Ascending aorta (tissue), 2 donors: ENCODE measurements at places on chromosomes 4 and X.

- no peak for DNase-seq
Measured at GRCh38 chrX:118538386-118538785, 42.8 kb downstream of the DOCK11 start.

DNA sequence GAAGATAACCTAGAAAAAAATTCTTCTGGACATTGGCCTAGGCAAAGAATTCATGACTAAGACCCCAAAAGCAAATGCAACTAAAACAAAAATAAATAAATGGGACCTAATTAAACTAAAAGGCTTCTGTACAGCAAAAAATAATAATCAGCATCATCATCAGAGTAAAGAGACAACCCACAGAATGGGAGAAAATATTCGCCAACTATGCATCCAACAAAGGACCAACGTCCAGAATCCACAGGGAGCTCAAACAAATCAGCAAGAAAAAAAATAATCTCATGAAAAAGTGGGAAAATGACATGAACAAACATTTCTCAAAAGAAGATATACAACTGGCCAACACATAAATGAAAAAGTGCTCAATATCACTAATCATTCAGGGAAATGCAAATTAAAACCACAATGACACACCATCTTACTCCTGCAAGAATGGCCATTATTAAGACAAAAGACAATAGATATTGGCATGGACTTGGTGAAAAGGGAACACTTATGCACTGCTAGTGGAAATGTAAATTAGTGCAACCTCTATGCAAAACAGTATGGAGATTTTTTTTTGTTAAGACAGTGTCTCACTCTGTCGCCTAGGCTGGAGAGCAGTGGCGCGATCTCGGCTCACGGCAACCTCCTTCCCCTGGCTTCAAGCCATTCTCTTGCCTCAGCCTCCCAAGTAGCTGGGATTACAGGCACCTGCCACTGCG is 29.9 kb downstream of the ELF2 start:
- no peak for DNase-seq

DNA sequence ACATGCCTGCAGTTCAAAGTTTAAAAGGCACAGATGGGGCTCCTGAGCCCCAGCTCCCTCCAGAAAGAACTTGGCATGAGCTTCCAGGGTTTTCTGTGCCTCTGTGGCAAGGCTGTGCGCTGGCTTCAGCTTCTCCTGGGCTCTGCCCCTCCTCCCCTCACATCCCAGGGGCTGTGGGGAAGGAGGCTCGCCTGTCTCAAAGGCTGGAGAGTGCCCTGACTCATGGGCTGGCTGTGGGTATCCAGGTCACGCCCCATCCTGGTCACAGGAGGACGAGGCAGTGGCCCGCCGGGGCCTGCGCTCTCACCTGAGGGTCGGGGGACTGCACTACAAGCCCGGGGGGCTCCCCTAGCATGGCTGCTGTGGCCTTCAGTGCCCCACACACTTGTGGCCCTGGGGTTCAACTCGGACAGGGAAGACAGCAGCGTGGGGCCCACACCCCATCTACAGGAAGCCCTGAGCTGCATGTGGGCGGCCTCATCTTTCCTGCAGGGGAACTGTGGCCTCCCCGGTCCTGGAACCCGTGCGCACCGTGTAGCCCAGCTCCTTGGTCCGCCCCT is 17.9 kb downstream of the LRPAP1 start:
- no peak for DNase-seq

GRCh38 chrX:15601932-15602331 is 1.2 kb upstream of the ACE2 start:
- DNase-seq: no peak

DNA sequence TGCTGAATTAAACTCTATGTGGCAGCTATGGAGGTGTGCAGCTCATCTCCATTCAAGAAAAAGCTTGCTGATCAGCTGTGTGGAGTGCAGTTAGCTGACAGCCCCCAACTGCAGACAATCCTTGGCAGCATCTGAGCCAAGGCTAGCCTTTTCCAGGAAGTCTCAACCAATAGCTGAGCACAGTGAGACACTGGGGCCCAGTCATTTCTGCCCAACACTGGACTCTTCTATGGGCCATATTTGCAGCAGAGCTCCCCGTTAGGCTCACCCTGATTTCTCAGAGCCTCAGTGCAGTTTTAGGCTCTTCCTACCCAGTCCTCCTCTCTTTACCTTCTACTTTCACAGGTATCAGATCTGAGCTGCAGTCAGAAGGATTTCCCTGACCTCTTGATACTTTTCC is 12.9 kb downstream of the DDX53 start:
- no peak for DNase-seq

DNA sequence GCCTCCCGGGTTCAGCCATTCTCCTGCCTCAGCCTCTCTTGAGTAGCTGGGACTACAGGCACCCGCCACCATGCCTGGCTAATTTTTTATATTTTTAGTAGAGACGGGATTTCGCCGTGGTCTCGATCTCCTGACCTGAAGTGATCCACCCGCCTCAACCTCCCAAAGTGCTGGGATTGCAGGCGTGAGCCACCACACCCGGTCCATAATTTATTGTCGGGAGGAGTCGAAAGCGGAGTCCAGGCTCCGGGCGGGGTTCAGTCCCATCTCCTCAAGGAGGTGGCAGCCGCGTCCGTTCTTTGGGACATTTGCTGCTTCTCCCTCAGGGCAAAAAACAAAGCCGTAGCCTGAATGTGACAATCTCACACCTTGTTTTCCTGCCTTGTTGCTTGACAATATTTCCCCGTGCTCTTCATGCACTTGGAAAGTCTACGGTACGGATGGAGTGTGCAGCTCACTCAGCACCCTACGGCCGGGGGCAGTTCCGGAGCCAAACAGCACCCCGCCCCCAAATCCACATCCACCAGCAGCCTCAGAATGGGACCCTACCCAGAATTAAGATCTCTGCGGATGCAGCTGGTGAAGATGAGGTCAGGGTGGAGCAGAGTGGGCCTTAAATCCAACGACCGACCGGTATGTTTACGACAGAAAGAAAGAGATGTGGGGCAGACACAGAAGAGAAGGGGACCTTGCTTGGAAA is 9.6 kb downstream of the GTPBP6 start:
- no peak for DNase-seq

DNA sequence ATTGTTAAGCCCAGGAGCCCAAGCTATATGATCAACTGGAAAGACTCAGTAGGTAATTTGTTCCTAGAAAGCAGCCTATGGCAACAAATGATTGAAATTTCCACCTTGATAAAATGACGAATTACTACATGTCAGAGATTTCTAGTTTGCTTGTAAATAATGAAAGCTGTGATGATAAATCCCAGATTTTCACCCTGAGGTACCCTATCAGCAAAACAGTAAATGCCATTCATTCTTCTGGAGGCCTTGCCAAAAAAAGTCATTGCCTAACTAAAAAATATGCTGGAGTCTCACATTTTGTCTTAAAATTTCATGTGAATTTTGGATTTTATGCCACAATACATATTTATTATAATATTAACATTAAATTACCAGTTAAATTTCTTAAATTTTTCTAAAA is 71.3 kb downstream of the PPEF2 start:
- DNase-seq: no peak

GRCh38 chr4:11153171-11153750 is 275.4 kb downstream of the HS3ST1 start:
- DNase-seq: no peak

DNA sequence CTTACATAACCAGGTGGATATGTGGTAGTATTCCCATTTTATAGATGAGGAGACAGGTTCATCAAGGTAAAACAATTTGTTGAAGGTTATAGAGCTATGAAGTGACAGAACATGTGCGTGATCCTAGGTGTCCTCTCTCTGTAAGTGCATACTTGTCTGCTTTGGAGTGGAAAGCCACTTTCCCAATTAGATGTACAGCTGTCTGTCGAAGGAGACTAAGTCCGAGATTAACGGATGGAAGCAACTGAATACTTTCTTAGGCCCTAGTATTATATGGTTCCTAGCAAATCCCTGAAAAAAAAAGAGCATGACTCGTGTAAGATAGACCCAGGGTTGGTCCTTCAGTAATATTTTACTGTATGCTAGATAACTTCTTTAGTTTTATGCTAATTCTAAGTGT is 19.7 kb downstream of the TMEM131L start:
- no peak for DNase-seq

DNA sequence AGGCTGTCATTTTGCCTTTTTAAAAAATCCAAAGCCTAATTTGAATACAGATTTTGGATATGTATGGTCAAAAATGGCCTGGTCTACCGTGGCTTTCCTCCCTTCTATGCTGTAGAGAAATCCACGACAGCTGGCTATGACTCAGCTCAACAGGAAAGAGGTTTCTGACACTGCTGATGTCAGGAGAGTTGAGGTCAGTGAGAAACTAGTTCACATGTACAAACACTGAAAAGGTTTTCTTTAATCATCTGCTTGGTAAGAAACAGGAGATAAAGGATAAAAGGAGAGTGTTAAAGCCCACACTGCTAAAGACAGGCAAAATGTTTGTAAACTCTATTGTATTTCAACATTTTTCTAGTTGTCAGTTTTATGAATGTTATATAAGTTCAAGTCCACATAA is 113.9 kb downstream of the NYX start:
- no peak for DNase-seq
